ENCODE measurements at places on chromosomes 2 and 18. TPM values are rescaled to one million over a fixed set of nuclear protein-coding genes. Genes with fewer than 3 reads are reported as not detected.

Gene SOWAHC
- total RNA-seq: 6.0 TPM

Gene DPP4
- 42.1 TPM for total RNA-seq

Gene OXER1
- under 0.01 TPM for total RNA-seq

Gene ACVR1C
- total RNA-seq: 0.08 TPM

Gene ERMN
- not detected for total RNA-seq

Gene MYO5B
- total RNA-seq: 0.53 TPM

Gene FRZB
- not detected for total RNA-seq

Gene RIT2
- not detected for total RNA-seq

Gene LOXHD1
- total RNA-seq: not detected
